ENCODE measurements at places on chromosomes 11 and 22.

GRCh38 chr11:15034687-15035267, 38.6 kb upstream of the CALCB start:
- DNase-seq: no peak

DNA sequence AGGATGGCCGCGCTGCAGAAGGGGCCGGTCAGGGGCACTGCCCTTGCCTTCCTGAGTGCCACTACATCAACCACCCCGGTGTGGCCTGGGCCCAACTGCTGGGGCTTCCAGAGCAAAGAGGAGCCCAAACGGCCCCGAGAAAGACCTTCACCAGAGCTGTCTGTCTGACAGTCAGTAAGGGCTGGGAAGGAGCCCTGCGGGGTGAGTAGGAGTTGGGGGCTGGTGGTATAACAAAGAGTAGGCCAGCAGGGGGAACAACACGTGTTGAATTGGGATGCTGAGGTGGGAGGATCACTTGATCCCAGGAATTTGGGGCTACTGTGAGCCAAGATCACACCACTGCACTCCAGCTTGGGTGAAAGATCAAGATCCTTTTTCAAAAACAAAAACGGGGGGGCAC, 3.9 kb downstream of the GSTT4 start:
- DNase-seq: no peak

DNA sequence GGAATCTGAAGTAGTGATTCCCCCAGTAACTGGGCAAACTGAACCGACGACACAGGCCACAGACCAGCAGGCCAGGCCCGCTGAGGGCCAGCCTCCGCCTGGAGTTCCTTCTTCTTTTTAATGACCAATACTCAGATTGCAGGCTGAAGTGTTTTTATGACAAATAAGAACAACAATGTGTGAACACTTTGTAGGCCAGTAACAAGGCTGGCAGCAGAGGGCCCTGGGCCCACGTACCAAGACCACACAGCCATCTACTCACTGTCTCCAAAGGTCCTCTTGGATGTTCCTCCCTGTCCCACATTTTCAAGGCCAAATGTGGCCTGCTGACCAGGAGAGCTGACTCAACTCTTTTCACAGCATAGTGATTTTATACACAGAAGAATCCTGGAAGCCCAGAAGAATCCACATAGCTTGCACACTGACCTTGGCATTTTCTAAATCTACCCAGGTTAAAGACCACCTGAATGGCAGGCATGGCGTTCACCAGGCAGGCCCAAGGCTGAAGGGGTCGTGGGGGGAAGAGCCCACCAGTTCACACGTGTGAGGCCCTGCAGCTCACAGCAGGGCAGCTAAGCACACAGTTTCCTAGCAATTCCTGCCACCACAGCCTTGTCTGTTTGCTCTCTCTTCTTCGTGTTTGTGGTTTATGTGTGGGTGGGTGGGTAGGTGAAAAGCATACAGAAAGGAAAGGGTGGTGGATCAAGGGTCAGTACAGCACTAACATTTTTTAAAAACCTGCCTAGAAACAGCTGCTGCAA, 13.3 kb downstream of the SMCO4 start:
- DNase-seq: no peak

DNA sequence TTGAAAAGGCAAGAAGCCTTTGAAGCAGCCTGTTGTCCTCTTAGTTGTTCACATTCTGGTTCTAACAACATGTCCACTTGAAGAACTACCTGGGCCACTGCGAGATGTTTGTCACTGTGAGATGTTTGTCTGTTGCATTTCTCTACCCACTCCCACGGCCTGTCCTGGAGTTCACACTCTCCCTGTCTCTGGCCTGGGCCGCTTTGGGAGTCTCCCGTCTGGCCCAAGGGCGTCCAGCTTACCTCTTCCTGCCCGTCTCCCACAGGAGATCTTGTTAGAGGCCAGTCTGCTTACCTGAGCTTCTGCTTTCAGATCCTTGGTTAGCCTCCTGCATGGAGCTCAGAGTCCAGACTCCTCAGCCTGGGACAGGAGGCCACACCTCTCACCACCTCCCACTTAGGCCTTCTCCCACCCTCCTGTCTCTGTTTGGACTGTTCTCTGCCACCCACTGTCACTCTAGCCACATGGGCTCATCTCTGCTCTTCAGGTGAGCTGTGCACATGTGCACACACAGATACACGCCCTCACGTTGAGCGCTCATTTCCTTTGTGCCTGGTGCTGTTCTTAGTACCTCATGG, 66.0 kb downstream of the TBC1D22A start:
- DNase-seq: no peak

DNA sequence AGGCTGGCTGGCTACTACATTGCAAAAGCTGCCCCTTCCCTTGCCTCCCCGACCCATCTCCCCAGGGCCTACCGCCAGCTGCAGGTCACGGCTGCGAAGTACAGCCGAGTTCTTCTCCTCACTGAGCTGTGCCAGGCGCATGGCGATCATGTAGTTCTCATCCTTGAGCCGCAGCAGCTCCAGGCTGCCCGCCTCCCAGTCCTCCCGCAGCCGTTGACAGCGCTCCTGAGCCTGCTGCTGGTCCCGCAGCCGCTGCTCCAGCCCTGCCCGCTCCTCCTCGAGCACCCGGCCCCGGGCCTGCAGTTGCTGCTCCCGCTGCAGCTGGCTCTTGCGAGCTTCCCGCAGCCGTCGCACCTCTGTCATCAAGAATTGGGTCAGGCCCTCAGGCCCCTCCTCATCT, 3.3 kb downstream of the CARD10 start:
- no peak for DNase-seq

GRCh38 chr11:118639899-118640298, 32.5 kb downstream of the PHLDB1 start:
- DNase-seq: no peak

DNA sequence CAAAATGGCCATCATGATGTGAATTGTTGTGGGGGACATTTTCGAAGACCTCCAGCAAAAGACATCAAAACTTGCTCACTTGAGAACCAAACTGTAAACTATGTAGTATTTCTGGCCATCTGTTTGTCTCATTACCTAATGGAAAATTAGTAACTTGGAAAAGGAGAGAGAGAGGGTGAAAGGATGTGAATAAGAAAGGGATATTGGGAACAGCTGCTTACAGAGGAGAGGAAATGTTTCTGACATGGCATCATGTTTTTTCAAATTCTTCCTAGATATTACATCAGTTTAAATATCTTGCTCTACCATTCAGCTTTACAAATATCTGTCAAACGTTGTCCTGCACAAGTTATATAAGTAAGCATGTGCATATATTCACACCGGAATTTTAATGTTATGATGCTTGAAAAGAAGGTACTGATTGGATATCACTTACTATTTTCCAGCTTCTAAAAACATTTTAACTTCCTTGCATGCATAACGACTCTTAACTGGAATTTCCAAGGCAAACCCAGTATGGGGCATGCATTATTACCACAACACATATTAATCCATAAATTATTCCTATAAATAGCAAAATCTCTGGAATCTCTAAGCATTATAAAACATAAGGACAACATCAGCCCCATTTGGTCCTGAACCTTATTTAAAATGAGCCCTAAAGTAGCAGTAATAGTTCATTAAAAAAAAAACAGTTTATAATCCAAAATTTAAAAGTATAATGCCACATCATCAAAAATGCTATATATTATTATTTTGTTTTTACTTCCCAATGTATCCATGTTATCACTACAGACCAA, 20.0 kb downstream of the GUCY1A2 start:
- DNase-seq: no peak

GRCh38 chr11:19766206-19766605, 53.6 kb downstream of the NAV2 start:
- no peak for DNase-seq

- no peak for DNase-seq
Measured at GRCh38 chr22:19757985-19758895, 2.3 kb upstream of the TBX1 start.

DNA sequence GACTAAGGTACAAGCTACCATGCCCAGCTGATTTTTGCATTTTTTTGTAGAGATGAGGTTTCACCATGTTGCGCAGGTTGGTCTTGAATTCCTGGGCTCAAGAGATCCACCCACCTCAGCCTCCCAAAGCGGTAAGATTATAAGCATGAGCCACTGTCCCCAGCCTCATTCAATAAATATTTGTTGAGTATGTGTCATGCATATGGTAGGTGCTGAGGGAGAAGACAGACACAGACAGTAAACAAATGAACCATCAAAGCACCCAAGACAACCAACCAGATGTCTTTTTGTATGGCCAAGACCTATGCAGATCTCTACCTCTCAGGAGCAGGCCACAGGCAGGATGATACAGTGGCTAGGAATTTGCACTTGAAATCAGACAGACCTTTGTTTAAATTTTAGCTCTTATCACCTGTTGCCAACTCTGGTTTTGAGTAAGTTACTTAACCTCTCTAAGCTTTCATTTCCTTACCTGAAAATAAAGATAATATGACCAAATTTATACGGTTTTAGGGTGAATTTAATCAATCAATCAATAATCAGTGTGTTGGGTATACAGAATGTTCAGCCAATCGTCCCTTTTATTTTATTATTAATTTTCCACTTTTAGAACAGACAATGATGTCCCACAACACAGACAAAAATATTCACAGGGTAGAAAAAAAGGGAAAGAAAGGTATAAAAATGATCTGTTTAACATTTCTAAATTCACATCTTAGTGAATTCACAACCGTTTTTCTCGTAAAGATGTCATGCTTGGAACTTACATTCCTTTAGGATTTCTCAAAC, 128.2 kb downstream of the SGSM3 start:
- DNase-seq: no peak

GRCh38 chr11:133978794-133979193, 22.0 kb upstream of the IGSF9B start:
- DNase-seq: no peak

DNA sequence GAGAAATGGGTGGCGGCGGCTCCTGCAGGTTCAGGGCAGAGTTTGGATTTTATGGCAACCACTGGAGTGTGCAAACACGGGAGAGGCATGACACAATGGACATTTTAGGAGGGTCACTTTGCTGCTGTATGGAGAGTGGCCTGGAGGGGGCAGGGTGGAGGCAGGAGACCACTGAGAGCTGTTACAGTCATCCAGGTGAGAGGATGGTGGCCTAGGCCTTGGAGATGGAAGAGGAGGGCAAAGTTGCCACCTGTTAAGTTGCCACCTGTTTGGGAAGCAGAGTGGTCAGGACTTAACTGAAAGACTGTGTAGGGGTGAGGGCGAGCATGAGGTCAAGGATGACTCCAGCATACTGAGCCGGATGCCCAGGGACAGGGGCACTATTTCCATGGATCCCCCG, 2.3 kb upstream of the RAD9A start:
- peak; percentile 59 for DNase-seq

DNA sequence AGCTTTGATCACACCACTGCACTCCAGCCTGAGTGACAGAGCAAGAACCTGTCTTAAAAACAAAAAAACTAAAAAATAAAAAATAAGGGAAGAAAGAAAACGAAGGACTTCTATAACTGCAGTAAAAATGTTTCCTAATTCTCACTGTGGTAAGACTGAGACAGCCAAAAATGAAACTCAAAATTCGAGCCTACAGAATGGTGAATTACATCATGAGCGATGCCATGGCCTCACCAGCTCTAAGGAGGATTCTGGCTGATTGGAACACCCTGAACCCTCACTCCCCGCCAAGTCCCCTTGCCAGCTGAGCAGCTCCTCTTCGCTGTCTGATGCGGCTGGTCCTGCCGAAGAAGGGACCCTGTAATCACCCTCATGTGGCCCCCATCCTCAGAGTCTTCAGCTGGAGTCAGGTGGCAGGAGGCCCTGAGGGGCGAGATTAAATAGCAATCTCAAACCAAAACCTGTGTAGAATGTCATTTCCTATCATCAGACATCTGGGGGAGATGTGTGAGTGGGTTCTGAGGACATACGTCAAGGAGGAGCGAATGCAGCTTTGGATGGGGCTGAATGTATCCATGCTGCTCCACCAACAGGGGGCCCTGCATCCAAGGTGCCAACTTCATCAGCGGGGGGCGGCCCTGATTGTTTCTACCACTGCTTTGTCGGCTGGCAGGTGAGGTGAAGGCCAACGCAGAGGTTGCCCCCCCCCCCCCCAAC, 29.2 kb downstream of the PDGFB start:
- DNase-seq: peak; percentile 42

DNA sequence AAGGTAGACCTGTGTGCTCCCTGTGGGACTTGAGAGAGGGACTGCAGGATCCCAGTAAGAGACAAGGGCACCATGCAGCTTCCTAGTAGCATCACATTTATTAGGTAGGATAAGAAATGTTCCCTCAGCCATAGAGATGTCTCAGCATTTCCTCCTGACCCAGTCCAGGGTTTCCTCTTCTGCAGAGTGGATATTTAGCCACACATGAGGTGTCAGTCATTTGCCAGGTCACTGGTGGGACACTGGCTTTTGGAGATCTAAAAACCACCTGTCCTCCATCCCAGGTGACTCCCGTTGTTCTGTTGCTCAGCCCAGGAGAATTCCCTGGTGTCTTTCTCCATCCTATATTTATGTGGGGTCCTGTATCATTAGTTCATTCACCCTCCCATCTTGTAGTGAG, 117.5 kb upstream of the NNMT start:
- no peak for DNase-seq

- DNase-seq: no peak
Measured at GRCh38 chr11:32385998-32386397, 49.3 kb downstream of the WT1 start.

GRCh38 chr11:334264-334994, 13.8 kb upstream of the IFITM3 start:
- DNase-seq: no peak

GRCh38 chr11:45755281-45755859, 49.6 kb upstream of the SLC35C1 start:
- no peak for DNase-seq

DNA sequence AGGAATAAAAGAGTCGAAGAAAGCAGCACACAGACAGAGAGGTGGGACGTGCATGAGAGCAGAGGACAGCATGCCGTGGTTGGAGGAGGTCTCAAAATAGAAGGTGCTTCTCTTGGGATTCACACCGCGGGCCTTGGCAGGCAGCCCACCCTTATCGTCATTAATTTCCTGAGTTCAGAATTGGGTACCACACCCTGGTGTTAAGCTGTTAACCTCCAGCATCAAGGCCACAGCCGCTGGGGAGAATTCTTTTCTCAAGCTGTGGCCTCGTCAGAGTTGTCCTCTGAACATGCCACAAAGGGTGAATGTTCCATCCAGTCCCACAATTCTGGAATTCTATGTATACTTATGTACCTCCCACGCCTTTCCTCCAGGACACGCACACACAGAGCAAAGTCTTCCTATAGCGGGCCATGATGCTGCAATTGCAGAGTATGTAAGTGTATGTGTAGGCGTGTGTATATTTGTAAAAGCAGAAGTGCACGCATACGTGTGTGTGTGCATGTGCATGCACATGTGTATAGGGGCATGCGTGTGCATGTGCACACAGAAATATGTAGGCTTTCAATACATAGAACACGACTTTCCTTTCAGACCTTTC, 39.0 kb downstream of the ADAMTS8 start:
- DNase-seq: peak; percentile 78

GRCh38 chr11:119085437-119085847, 761 bp downstream of the HMBS start:
- DNase-seq: no peak

- DNase-seq: no peak
Measured at GRCh38 chr11:95739108-95739938, 50.3 kb downstream of the FAM76B start.

All from effector memory CD8-positive, alpha-beta T cell (primary cell).